ENCODE measurements at places on chromosomes 7 and 10.

- DNase-seq, result no peak
Measured at GRCh38 chr10:30502266-30503060, 68.5 kb downstream of the MAP3K8 start.

GRCh38 chr7:47415318-47416212 is 166.3 kb downstream of the TNS3 start:
- no peak for DNase-seq

DNA sequence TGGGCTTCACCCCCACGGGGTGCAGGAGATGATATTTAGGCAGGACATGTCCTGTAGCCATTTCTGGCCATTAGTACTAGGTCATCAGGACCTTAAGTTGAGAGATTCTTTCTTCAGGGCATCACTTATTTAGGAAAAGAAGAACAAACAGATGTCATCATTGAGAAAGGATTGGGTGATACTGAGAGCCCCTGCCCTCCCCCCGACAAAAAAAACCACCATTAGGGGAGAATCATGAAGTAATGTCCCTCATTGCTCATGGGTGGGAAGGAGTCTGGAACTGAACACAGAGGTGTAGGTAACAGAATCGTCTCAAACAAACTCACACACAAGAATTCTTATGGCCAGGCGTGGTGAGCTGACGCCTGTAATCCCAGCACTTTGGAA is 6.4 kb upstream of the ORAI2 start:
- no peak for DNase-seq

- DNase-seq, result no peak
Measured at GRCh38 chr10:50384898-50385297, 133.6 kb upstream of the ASAH2 start.

DNA sequence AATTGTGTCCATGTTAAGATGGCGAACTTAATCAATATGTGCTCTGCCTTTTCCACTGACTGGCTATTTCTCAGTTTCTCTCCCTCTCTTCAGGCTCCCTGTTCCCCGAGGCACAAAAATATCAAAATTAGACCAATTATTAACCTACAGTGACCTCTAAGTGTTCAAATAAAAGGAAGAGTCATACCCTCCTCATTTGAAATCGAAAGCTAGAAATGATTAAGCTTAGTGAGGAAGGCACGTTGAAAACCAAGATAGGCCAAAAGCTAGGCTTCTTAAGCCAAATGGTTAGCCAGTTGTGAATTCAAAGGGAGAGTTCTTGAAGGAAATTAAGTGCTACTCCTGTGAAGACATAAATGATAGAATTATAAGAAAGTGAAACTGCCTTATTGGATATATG is 81.1 kb upstream of the MBL2 start:
- no peak for DNase-seq

- no peak for DNase-seq
Measured at GRCh38 chr10:62036186-62037081, 134.9 kb downstream of the ARID5B start.

- no peak for DNase-seq
Measured at GRCh38 chr7:155193716-155194115, 104.0 kb upstream of the INSIG1 start.

DNA sequence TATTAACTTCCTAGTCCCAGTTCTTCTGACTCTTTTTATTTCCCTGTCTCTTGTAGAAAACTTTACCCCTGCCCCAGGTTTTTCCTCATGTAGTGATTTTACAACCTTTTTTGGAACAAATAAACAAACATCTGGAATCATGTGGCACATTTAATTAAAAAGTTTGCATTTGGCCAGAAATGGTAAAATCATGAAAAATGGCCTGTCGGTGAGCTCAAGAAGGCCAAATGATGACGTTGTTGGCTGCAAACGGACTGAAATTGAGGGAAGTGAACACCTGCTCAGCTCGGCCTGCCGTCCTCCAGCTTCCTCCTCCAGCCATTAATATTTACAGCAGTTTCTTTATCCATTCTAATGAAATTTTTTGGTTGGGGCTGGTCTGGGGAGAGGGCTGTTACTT is 902.8 kb downstream of the LRMDA start:
- DNase-seq, result no peak

- peak; percentile 84 for DNase-seq
Measured at GRCh38 chr10:110843031-110843430, 28.7 kb upstream of the PDCD4 start.

- no peak for DNase-seq
Measured at GRCh38 chr10:7006566-7006965, 404.3 kb downstream of the SFMBT2 start.

GRCh38 chr7:140857048-140857447 is 67.7 kb downstream of the BRAF start:
- no peak for DNase-seq

- DNase-seq, result peak; percentile 9
Measured at GRCh38 chr10:128103229-128103714, 23.0 kb downstream of the MKI67 start.

All from T-helper 2 cell (primary cell).